ENCODE measurements at places on chromosomes 3 and 15.

DNA sequence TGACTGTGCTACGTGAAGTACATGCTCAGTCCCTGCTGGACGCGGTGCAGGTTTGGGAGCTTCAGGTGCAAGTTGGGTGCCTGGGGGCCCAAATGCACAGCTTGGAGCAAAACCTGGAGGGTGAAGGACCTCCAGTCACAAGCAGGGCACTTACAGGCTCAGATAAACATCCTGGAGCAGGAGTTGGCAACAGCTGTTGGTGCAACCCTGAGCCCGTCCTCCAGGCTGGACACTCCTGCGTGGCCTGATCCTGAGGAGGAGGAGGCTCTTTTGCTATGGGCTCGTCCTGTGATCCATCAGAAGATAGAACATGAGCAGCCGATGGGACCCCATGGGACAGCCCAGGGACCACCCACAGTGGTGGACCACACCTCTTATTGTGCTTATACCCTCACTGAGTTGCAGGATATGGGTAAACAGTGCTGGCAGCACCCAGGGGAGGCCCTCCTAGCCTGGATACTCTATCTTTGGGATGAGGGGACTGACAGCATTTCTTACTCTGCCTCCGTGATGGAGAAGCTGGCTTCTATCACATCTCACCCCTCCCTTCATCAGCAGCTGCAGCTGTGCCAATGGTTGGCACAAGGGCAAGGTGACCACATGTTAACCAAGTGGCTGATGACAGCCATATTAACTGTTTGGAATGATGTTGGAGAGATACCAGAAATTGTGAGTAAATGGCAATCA is 301.6 kb downstream of the ZPLD1 start:
- DNase-seq = no peak

- no peak for DNase-seq
Measured at GRCh38 chr3:12237912-12238650, 50.8 kb upstream of the PPARG start.

GRCh38 chr3:41196499-41197410 is 2.5 kb upstream of the CTNNB1 start:
- no peak for DNase-seq

DNA sequence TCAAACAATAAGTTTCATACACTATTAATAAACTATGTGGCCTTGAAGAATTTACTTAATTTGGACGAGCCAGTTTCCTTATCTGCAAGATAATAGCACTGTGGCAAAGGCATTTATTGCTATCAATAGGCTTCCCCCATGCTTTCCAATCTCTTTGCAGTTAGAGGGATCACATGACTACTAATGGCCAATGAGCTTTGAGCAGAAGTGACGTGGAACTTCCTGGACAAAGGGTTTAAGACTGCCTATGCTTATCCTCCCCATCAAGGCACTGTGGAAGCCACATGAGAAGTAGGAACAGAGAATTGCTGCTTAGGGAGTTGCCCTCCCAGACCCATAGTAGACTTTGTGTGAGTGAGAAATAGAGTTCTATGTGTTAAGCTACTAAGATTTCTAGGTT is 16.7 kb upstream of the ZMAT3 start:
- DNase-seq = no peak

DNA sequence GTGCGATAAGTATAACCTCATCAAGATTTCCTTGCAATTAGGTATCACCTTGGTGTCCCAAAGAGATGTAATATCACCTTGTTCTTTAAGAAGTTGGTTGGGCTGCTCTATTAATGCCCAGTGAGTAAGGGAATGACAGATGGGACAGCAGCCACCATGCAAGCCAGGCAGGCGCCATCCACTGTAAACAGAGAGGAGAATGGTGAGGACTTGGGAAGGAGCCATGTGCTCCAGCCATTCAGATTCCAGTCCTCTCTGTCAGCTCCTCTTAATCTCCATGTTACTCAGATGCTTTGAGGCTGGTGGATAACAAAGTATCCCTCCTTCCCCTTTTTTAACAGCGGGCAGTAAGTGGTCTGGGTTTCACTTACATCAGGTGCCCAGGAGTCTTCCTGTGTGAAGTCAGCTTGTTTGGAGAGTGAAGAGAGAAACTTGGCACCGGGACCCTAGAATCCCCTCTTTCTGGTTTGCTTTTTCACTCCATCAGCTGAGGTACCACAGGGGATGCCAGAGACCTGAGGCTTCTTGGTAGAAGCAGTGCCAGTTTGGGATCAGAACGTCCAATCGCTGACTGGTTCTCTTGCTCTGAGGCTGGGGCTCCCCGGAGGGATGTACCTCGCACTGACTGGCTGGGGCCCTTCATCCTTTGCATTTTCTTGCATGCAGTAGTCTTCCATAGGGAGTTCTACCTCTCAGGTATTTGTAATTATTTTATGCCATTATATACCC is 29.5 kb downstream of the SLCO3A1 start:
- no peak for DNase-seq

GRCh38 chr3:16428612-16429011 is 84.9 kb downstream of the RFTN1 start:
- DNase-seq = no peak

DNA sequence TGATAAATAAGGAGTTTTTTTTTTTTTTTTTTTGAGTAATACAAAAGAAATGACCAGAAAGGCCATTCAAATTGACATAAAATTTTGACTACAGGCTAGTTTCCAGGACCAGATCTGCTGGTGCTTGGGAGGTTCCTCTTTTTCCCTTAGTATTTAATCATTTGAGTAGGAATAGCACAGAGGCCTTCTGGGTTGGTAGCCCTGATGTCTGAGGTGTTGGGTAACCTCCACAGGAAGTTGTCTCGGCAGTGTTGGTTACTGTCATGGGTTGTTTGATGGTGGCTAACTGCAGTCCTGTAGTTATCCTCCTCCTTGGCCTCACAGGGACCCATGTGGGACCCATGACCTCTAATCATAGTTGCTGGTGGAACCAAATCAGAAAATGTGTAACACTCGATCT is 91.1 kb downstream of the USP13 start:
- DNase-seq = no peak

GRCh38 chr3:111667621-111668239 is 72.6 kb upstream of the ZBED2 start:
- no peak for DNase-seq

DNA sequence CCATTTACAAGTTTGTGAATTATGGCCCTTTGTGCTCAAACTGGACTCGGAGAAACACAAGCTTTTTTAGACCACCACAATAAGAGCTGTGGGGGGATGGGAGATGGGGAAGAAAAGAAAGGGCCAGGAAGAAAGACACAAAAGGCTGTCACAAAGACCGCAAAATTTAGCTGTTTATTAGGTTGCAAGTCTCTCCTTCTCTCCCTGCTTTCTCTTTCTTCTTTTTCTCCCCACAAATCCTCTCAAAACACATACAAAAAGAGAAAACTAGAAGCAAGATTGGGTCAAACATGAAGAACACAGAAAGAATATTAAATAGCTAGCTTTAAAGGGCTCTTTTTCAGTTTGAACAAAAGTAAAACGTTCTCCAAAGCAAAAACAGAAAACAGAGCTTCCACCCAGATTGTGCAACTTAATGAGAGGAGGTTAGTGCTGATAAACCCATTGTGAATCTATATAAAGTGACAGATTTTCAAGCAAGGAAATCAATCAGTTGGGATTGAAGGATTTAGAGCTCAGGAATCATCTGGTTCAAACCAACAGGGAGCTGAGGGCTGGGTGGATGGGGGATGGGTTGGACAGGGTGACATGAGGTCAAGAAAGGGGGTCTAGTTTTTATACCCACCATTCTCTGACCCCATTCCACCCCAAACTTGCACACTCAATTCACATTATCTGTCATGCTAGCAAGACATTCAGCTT is 87.3 kb downstream of the DHX30 start:
- DNase-seq = no peak

GRCh38 chr15:63221346-63221745 is 31.9 kb downstream of the RAB8B start:
- no peak for DNase-seq

- DNase-seq = no peak
Measured at GRCh38 chr15:96089405-96090058, 241.0 kb upstream of the NR2F2 start.

GRCh38 chr3:50587806-50588758 is 18.8 kb downstream of the HEMK1 start:
- DNase-seq = no peak

GRCh38 chr15:80214910-80215309 is 37.1 kb downstream of the CTXND1 start:
- no peak for DNase-seq

- DNase-seq = no peak
Measured at GRCh38 chr3:12695112-12695511, 31.2 kb upstream of the RAF1 start.

DNA sequence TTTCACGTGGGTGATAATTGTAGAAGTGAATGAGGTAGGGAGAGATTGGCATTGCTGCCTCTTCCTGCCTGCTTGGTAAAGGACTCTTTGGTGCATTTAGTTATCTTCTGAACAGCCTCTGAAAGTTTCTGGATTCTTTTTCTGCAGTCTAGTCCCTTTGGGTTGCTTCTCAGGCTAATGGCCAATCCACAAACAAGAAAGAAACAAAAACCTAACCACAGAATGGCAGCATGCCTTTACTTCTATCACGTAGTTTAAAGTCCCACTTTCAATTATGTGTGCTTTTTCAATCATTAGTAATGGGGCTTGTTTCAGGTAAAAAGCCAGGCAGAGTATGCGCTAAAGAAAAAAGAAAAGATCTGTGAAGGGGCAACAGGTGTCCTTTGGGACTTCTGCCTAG is 7.4 kb downstream of the FGF12 start:
- no peak for DNase-seq

GRCh38 chr3:5309171-5309570 is 121.7 kb downstream of the EDEM1 start:
- DNase-seq = no peak

DNA sequence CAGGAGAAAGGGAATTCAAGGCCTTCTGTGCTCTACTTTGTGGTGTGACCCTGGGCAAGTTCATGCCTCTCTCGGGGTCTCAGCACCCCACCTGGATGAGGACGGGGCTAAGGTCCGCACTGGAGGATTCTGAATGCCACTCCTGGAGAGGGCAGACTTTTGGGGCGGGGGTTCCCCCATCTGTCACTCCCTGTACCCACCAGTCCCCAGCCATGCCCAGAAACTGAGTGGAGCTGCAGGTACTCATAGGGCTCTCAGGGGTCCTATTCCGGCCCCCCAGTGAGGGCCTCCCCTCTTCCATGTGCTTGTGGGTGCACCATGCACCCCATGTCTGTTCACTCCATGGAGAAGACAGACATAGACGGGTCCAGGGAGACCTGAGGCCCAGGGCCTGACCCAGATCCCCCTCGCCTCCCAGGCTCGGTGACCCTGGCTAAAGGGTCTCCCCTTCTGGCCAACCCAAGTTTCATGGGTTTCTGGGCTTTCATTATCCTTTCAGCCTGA is 26.0 kb downstream of the ACSBG1 start:
- DNase-seq = no peak

DNA sequence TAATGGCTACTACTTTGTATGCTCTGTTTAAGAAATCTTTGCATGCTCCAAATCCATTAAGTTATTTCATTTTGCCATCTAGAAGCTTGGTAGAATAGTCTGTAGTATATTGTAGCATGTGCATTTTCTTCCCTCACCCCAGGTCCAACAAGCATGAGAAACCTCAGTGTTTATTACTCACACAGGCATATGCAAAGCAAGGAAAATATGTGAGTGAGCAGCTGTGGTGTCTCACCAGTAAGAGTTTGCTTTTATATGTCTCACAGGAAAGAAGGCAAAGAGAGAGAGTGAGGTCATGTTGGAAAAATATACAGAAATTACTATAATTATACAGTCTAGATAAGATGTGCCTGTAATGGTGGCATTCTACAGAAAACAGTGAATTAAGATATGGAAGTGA is 312.5 kb downstream of the C3orf38 start:
- DNase-seq = no peak

- no peak for DNase-seq
Measured at GRCh38 chr3:111725706-111726105, 130.6 kb upstream of the ZBED2 start.

DNA sequence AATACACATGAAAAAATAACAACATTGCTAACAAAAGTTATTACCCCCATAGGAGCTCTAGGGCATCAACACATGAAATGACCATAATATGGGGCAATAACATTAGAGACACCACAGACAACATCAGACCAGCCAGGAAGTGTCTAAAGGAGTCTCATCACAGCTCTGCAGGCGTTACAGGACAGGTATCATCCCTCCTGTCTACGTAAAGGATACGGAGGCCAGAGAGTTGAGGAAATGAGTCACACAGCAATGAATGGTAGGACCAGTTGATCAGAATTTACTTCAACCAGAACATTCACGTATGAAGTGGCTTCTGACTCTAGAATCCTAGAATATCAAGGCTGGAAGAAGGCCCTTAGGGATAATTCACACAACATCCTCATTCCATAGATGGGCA is 1.8 kb downstream of the NME9 start:
- DNase-seq = no peak

GRCh38 chr15:85692321-85692720 is 102.4 kb downstream of the KLHL25 start:
- no peak for DNase-seq

DNA sequence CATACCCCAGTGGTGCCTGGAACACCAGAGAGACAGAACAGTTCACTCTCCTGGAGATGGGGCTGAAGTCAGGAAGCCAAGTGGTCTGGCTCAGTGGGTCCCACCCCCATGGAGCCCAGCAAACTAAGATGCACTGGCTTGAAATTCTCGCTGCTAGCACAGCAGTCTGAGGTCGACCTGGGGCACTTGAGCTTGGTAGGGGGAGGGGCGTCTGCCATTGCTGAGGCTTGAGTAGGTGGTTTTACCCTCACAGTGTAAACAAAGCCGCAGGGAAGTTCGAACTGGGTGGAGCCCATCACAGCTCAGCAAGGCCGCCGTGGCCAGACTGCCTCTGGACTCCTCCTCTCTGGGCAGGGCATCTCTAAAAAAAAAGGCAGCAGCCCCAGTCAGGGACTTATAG is 272.0 kb downstream of the KLF13 start:
- no peak for DNase-seq

DNA sequence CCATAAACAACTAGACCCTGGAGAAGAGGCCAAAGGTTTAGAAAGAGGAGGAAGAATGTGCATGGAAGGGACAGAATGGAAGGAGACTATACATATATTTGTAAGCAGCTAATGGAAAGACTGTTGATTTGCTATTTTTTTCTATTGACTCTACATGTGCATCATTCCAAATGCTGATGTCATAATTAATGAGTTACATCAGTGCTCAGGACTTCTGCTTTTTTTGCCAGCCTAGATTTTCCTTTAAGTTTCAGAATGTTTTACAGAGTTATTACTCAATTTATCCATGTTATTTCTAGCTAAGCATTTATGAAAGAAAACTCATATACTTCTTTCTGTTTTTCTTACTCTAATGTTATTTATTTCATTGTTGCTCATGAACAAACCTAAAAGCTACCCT is 62.6 kb upstream of the VGLL3 start:
- no peak for DNase-seq

GRCh38 chr15:99058421-99058870 is 46.4 kb upstream of the SYNM start:
- no peak for DNase-seq

- DNase-seq = no peak
Measured at GRCh38 chr15:54289590-54290136, 311.4 kb downstream of the UNC13C start.

GRCh38 chr3:184620475-184621119 is 59.0 kb downstream of the EPHB3 start:
- no peak for DNase-seq

- DNase-seq = no peak
Measured at GRCh38 chr15:41150279-41150678, 34.2 kb upstream of the INO80 start.
